ENCODE measurements at places on chromosomes 1 and 21.

DNA sequence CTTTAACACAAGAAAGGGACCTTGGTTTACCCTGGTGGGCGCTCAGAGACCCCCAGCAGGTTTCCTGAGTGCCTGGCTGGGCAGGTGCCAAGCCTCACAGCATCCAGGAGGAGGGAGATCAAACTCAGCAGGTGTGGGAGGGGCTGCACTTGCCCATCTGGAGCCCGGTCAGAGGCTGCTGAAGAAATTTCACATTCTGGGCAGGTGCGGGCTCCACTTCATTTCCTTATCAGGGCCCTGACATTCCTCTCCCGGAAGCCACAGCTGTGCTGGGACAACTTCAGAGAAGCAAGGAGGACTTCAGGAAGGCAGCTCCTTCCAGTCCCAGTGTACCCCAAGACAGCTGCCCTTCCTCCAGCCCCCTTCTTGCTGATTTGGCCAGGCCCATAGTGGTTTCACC lies 82.9 kb downstream of the ITPKB start:
- no peak for DNase-seq

DNA sequence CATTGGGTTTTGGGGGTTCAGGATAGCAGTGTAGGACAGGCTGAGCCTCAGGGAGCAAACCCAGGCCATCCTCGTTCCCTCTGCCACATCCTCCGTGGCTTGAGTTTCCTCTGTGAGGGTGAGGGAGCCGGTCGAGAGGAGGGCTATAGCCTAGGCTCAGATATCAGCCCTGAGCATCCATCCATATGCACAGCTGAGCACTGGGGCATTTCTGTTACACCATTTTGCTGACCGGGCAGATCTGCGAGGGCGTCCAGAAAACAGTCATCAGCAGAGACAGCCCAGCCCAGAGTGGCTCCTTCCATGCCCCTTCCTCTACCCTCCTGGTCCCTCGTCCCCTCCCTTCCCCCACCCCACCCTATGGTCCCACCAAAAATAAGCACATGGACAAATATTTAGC lies 53.5 kb downstream of the PTPRF start:
- no peak for DNase-seq

DNA sequence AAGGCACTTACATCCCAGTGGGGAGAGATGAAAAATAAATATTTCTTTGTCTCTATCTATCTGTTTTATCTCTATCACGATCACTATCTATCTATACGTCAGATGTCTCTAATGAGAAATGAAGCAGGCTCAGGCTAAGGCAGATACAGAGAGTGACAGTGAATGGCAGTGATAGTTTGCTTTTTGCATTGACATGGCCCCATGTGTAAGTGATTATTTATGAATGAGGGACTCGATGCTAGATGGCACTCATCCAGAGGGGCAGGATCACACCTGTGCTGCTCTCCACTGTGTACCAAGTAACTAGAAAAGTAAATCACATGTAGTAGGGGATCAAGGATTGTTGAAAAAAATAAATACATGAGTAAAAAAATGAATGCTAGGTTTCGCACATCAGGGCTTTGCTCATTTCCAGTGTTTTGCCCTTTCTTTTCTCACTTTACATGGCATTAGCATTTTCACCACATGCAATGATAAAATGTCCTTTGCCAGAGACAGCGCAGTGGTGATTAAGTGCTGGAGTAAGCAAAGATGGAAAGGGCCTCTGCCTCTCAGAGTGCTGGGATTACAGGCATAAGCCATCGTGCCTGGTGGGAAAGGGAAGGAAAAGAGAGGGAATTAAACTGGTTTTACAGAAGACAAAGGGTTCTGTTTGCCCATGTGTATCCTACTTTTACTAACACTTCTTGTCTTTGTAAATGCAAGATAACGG lies 16.5 kb downstream of the TBX19 start:
- no peak for DNase-seq

GRCh38 chr21:38683222-38683621 lies 122.5 kb upstream of the ETS2 start:
- no peak for DNase-seq

- no peak for DNase-seq
Measured at GRCh38 chr1:31418626-31419323, 5.8 kb downstream of the SERINC2 start.

Data from SW480 (cell line).